ENCODE measurements at places on chromosomes 16 and 17.

DNA sequence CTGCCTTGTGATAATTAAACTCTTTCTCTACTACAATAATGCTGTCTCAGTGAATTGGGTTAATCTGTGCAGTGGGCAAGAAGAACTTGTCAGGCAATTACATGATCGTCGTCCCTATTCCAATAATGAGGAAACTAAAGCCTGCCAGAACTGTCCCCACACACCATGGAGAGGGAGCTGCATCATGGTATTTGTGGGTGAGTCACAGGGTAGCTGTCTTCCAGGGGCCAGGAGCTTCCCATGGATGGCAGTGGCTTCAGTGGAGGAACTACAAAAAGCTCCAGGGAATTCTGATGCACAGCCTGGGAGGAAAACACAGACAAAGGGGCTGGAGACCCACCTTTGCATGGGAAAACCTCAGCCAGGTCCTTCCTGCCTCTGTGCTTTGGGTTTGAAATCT is 83.3 kb upstream of the C16orf82 start:
- DNase-seq: no peak

DNA sequence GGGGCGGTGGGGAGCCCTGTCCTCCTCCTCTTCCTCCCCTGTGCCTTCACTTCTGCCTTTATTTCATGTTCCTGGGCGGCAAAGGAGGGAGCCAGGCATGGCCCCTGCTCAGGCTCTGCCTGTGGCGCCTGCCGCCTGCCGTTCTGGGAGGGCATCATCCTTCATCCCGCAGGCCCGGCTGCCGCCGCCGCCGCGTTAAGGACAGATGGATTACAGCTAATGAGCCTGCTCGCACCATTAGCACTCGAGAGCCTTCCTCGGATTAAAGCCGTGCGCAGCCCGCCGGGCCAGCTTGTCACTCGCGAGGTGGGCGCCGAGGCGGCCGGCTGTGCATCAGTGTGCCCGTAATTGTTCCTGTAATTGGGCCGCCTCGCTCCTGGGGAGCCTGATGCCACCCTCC is 127.7 kb upstream of the GSE1 start:
- no peak for DNase-seq

- DNase-seq: no peak
Observed at GRCh38 chr17:81491181-81491581, 21.4 kb downstream of the ACTG1 start.

- no peak for DNase-seq
Observed at GRCh38 chr16:9903-10665, 43.3 kb downstream of the POLR3K start.

GRCh38 chr17:45325810-45326209 is 9.0 kb upstream of the MAP3K14 start:
- DNase-seq: no peak

DNA sequence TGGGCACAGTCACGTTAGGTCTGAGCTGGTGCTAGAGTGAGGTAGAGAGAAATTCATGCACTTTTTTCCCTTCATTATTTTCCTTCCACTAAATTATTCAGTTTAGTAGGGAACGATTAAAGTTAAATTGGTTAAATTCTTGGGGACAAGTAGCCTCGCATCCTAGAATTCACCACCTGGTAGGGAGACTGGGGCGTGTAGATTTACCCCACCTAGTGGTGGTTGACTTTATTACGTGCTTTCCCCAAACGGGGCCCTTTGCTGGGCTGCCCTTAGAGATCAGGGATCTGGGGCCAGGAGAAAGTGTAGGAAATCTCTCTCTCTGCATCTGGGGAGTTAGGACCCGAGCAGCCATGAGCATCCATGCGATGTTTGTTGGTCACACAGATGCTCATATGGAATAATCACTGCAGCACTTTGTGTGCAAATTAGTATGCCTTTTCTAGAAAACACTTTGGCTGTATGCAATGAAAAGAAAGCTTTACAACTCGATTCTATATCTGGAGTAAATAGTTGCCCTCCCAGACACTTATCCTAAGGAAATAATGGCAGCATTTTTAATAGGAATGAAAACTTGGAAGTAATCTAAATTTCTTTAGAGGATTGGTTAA is 107.0 kb downstream of the PLCG2 start:
- DNase-seq: peak; percentile 13

DNA sequence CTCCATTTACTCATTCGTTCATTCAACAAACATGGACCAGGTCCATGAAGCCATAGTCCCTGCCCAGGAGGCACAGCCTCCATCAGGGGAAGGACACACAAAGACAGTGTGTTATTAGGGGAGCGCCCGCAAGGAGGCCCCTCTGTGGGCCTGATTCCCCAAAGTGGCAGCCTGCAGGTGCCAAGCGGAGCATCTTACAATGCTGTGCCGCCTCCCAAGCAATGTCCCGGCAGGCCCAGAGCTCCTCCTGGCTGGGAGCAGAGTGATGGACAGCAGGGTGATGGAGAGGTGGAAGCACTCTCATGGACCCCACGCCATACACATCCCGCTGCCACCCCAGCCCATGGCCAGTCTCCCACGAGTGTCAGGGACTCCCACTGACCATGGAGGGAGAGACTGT is 25.8 kb downstream of the TRPV1 start:
- no peak for DNase-seq

DNA sequence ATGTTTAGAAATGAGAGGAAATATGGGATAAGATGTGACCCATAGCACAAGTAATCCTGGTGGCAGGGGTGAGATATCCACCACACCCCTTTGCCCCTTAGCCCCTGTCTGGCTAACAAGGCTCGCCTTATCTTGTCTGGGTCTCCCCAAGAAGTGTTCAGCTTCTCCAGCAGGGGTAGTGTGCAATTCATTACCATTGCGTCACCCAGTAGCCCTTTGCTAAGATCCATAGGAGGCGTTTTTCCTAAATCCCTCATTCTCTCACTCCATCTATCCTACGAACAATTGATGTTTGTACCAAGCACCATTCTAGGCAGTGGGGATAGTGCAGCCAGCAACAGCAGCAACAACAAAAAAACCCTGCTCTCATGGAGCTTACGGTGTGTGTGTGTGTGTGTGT is 30.8 kb downstream of the CCDC42 start:
- DNase-seq: no peak

DNA sequence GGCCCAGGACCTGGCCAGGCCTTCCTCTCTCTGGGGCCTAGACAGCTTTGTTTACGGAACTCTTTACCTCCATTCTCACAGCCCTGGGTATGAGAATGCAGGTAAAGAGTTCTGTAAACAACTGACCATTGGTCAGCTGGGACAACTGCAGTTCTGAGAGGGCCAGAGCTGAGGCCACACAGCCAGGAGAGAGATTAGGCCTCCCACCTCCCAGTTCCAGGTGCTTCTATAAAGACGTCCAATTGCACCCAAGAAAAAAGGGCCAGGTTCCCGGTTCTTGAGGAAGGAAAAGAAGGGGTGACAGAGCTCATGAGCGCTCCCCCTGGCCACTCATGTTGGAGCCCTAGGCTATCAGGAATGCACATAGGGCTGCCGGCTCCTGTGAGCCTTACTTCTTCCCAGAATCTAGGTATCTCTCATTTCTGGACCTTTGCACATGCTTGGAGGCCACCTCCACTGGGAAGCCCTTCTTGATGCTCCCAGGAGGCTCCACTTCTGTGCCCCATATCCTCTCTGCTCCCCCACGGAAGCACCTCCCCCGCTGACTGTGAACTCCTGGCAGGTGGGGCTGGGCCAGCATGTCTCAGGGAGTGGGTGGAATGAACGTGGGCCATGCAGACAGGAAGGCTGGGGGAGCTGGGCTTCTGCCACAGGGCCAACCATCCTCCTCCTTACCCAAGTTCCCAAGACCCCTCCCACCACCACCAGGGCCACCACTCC is 13.1 kb downstream of the CNGB1 start:
- no peak for DNase-seq

DNA sequence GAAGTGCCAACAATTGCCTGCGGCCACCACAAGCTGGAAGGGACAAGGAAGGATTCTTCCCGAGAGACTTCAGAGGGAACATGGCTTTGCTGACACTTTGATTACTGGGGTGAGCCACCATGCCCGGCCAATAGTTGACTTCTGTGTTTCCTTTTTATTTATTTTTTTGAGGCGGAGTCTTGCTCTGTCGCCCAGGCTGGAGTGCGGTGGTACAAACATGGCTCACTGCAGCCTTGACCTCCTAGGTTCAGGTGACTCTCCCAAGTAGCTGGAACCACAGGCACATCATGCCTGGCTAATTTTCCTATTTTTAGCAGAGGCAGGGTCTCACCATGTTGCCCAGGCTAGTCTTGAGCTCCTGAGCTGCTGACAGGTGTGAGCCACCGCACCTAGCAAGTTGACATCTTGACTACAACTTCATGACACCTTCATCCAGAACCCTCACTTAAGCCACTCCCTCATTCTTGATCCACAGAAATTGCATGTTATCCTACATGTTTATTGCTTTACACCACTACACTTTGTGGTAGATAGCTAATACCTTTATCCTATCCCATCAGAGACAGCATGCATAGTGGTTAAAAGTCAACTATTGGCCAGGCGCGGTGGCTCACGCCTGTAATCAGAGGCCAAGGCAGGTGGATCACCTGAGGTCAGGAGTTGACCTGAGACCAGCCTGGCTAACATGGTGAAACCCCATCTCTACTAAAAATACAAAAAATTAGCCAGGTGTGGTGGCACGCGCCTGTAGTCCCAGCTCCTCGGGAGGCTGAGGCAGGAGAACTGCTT is 16.1 kb upstream of the GPRC5C start:
- no peak for DNase-seq

GRCh38 chr17:79955691-79956440 is 79.8 kb downstream of the TBC1D16 start:
- DNase-seq: no peak

GRCh38 chr17:4937553-4937952 is 2.3 kb downstream of the SLC25A11 start:
- no peak for DNase-seq

DNA sequence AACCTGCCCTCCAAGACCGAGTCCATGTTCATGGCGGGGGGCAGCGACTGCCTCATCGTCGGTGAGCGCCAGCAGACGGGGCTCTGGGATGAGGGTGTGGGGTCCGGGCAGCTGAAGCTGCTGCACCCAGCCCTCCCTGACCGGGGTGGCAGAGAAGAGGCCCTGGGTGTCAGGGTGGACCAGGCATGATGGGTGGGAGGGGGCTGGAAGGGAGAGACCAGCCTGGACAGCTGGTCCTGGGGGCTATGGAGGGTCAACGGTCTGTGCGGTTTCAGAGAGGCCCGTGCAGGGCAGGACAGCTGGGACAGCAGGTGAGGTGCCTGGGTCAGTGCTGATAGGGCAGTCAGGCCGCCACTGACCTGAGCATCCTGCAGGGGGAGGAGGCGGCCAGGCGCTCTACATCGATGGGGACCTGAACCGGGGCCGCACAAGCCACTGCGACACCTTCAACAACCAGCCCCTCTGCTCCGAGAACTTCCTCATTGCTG is 13.3 kb upstream of the ATP6V0C start:
- no peak for DNase-seq

GRCh38 chr16:79580453-79581191 is 19.9 kb downstream of the MAF start:
- no peak for DNase-seq

DNA sequence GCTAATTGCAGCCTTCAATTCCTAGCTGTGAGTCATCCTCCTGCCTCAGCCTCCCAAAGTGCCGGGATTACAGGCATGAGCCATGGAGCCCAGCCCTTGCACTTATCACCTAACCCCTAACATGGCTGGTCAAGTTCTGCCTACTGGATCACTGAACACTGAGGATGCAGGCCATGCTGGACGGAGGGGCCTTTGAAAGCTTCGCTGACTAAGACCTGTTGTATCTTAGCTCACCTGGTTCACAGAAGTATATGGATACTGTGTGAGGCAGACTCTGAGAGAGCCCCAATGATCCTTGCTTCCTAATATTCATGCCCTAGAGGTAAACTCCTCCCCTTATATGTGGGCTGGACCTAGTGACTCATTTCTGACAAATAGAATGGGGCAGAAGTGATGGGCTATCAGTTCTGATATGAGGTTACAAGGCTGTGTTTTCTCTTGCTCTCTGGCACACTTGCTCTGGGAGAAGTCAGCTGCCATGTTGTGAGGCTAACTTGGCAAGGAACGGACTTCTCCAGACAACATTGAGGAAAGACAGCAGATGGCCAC is 11.7 kb upstream of the TMIGD1 start:
- DNase-seq: peak; percentile 22

- DNase-seq: no peak
Observed at GRCh38 chr16:3645504-3646347, 8.8 kb upstream of the DNASE1 start.

DNA sequence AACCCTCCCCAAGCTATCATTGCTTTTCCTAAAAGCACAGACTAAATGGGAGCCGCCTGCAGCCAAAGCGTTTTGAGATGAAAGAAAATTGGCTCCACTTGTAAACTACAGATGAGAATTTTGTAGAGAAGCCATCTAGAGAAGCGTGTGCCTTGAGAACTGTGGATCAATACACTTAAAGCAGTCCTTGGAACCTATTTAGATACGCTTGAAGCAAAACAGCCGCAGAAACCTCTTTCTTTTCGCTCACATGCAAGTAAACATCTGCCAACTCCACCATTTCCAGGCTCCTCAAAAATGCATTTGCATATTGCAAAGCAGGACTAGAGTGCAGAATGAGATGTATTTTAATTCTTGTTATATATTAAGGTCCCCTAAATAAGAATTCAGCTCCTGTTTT is 13.1 kb downstream of the KIAA0513 start:
- DNase-seq: no peak

- DNase-seq: no peak
Observed at GRCh38 chr17:17689312-17689711, 8.1 kb downstream of the RAI1 start.

DNA sequence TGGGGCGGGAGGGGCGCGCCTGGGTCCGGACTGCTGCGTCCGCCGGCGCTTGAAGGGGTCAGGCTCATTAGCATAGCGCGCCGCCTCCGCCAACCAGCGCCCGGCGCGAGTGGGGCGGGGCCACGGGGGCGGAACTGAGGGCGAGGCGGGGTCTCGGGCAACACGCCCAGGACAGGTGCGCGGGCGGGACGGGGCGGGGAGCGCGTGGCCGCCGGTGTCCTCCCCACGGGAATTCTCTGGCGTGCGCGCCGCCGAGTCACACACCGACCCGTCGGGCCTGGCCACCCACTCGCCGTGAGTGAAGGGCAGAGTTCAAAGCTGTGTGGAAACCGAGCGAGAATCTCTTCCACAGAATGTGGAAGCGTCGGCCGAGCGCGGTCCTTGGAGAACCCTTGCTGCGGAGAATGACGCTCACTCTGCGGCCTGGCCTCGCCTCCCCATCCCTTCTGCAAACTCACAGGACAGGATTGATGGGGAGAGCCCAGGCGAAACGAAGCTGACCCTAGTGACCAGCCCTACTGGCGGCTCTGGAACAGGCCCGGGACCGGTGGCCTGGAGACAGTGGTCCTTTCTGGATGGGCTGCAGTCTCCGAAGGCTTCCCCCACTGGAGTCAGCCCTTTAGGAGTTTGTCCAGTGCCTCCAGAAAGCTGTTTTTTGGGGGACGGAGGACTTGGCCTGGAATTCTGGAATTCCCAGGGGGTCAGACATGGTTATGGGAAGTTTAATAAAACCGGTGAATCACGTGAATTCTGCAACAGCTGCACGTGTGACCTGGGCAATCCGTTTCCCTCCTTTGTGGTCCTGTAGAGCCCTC is at the start of gene SNAI3:
SNAI3 (minus strand) TSS at position 69 of the 815 bp plus-strand sequence. CDS start 101 bp downstream, outside the sequence.
- DNase-seq: peak; percentile 80

DNA sequence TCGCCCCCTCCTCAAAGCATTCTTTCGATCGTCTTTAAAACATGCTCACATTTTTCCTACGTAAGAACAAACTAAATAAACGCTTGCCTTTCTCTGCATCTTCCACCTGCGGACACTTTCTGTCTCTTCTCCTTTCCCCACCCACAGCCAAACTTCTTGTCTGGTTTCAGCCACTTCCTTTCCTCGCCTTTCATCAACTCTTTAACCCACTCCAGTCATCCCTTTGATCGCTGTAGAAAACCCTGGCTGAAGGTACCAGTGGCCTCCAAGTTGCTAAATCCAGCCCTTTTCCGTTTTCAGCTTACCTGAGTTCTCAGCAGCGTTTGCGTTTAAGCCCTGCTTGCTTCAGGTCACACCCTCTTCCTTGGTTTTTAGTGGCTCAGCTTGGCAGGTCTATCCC is 483 bp downstream of the RPA1 start:
- DNase-seq: no peak
